Psoas muscle (tissue), 8 donors: ENCODE measurements at places on chromosomes 7 and 10. TPM values are rescaled to one million over a fixed set of nuclear protein-coding genes. Genes with fewer than 3 reads are reported as not detected.

- no peaks in the 10 kb centered on the region for H3K4me1 ChIP-seq
- no peaks in the 10 kb centered on the region for H3K36me3 ChIP-seq
- H3K4me3 ChIP-seq: no peak overlapping the region
- no peak for DNase-seq
- no peak overlapping the region for H3K27ac ChIP-seq
Measured at GRCh38 chr10:53071505-53072125, 299.0 kb upstream of the MBL2 start.

DNA sequence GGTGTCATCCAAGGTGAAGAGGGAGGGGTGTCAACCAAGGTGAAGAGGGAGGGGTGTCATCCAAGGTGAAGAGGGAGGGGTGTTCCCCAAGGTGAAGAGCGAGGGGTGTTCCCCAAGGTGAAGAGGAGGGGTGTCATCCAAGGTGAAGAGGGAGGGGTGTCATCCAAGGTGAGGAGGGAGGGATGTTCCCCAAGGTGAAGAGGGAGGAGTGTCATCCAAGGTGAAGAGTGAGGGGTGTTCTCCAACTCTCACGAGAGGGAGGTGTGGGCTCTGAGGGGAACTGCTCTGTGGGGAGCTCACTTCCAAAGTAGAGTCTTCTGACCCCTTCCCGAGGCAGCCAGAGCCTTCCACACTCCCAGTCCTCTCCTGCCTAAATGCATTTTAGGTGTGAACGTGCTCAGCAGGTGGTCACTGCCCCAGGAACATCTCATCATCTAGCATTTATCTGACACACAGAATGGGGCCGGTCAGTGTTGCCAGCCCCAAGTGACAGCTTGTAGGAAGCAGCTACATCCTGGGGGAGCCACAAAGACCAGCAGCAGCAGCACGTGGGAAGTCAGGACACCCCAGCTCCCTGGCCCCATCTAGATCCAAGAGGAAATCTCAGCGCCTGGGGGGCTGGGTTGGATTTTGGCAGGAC, 323.8 kb downstream of the GLRX3 start:
- no peaks in the 10 kb centered on the region for H3K36me3 ChIP-seq
- H3K4me3 ChIP-seq: no peak overlapping the region
- no peaks in the 10 kb centered on the region for H3K27me3 ChIP-seq
- no peak overlapping the region for H3K27ac ChIP-seq
- no peak for DNase-seq

GRCh38 chr7:123184271-123184670, 15.5 kb downstream of the SLC13A1 start:
- H3K27ac ChIP-seq: no peak overlapping the region
- H3K36me3 ChIP-seq: no peaks in the 10 kb centered on the region
- no peaks in the 10 kb centered on the region for H3K27me3 ChIP-seq
- no peak overlapping the region for H3K4me3 ChIP-seq

TAF5 gene
- total RNA-seq: 3.2 TPM
